ENCODE measurements at places on chromosomes 11 and 22.

DNA sequence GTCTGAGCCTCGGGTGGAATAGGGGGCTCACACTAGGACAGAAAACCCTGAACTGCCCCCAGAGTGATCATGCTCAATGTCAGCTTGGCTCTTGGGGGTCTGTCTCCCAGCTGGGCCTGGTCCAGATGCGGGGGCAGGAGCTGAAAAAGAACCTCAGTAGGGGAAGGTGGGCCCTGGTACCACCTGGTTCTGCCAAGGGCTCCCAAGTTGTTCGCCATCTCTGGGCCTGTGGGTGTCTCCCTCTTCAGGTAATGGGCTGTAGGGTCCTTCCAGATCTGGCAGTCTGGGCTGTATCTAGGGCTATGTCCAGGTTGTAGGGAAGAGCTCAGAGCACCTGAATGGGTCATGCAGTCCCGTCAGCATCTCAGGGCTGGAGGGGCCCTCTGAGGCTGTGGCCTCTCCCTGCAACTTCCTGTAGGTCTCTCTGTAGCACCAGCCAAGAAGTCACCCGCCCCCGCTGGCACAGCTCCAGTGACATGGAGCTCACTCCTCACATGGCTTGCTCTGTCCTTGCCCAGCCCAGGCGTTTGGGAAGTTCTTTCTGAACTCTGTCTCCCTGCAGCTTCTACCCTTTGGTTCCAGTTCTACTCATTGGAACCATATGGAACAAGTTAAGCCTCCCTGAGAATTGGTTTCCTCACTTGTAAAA, 33.0 kb upstream of the SOX10 start:
- no peak for DNase-seq

- peak; percentile 57 for DNase-seq
These were observed 39.4 kb downstream of the IRAG1 start for GRCh38 chr11:10653946-10654810.

DNA sequence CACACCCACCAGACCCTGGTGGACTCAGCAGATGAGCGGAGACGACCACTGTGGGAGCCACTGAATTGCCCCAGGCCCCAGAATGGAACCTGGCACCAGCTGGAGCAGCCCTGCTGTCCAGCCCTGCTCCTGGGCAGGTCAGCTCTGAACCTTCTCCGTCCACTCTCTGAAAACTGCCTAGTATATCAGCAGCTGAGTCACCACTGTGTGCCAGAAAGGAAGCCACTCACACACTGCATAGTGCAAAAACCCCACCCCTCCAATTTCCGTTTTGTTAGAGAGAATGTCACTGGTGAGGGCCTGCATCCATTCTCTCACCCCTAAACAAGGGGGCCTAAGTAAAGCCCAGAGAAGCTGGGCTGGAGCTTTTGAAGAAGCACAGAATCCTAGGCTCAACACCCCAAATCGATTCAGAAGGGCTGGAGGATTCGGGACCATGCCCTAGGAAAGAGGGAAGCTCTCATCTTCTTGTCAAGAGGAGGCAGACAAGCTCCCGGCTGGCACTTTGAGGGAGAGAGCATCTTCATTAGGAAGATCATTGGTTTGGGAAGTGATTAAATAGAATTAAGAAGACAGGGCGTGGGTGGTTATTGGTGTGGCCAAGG, 44.5 kb downstream of the GALNT18 start:
- no peak for DNase-seq

DNA sequence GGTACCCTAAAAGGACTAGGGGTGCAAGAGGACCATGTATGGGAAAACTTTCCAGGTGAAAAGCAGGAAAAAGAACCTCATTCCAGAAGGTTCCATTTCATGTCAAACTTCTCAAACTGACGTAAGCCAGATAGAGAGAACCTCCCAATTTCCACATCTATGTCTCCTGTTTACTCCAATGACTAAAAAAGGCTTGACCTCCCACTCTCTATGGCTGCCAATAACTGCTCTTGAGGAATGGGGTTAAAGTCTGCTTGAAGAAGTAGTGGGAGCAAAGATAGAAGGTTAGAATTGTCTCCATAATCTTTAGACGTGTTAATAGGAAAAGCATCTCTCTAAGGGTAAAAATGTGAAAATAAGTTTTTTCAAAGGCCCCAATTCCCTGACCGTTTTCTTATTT, 38.0 kb downstream of the DCUN1D5 start:
- DNase-seq: no peak

DNA sequence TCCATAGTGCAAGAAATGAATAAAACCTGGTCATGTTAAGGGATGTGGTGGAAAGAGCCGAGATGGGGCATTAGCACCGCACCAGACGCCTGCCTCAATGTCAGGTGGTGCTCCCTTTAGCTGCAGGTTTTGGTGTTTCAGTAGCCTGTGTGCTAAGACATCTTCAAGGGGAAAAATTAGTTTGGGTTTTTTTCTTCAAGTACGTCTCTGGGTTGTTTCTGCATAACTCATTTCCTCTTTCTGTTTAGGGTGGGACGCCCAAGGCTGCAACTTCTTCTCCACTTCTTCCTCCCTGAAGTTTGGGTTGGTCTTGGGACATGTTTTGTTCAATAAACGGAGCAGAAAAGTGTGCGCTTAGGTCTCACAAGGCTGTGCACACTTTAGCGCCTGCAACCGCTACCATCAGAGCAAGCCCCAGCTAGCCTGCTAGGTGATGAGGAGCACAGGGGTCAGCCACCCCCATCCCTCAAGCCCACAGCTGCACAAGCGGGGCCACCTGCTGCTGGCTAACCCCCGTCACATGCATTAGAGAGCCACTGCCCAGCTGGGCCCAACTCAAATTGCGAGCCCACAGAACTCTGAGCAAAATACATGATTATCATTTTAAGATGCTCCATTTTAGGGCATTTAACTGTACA, 1495.7 kb downstream of the TBC1D22A start:
- DNase-seq: no peak

DNA sequence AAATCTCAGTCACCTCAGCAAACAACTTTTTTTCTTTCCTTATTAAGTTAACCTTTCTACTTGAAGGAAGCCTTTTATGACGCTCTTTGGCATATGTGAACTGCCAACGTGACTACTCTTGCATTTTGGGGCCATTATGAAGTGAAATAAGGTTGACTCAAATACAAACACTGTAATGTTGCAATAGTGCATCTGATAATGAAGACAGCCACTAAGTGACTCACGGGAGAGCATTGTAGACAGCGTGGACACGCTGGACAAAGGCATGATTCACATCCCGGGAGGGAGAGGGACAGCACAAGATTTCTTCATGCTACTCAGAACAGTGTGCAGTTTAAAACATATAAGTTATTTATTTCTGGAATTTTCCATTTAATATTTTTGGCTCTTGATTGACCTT, 560.8 kb downstream of the ETS1 start:
- DNase-seq: no peak
